ENCODE measurements at places on chromosomes 7 and 10. TPM values are rescaled to one million over a fixed set of nuclear protein-coding genes. Genes with fewer than 3 reads are reported as not detected.

ARMH3 gene
- 10.6 TPM for polyA plus RNA-seq

SFMBT2 gene
- 2.9 TPM for polyA plus RNA-seq

TMEM26 gene
- 1.6 TPM for polyA plus RNA-seq

HKDC1 gene
- 0.12 TPM for polyA plus RNA-seq

TMEM72 gene
- polyA plus RNA-seq = not detected

MTERF1 gene
- polyA plus RNA-seq = 4.5 TPM

LLCFC1 gene
- polyA plus RNA-seq = not detected

ZNF804B gene
- not detected for polyA plus RNA-seq

ZNF485 gene
- 3.2 TPM for polyA plus RNA-seq

ZNF438 gene
- polyA plus RNA-seq = 0.86 TPM

COL28A1 gene
- polyA plus RNA-seq = 0.38 TPM

HYAL4 gene
- not detected for polyA plus RNA-seq

DNAH11 gene
- polyA plus RNA-seq = 1.5 TPM

TMEM168 gene
- polyA plus RNA-seq = 8.9 TPM

EN2 gene
- 0.03 TPM for polyA plus RNA-seq

HSPA14 gene
- polyA plus RNA-seq = 11.9 TPM

EBLN1 gene
- not detected for polyA plus RNA-seq

USP6NL gene
- 9.8 TPM for polyA plus RNA-seq

TDRD1 gene
- polyA plus RNA-seq = 0.02 TPM

THSD7A gene
- 0.44 TPM for polyA plus RNA-seq

DTX2 gene
- polyA plus RNA-seq = 37.4 TPM

PNLIP gene
- not detected for polyA plus RNA-seq

SPDYE2B gene
- not detected for polyA plus RNA-seq

GPER1 gene
- 0.47 TPM for polyA plus RNA-seq

NRAP gene
- not detected for polyA plus RNA-seq

PDE6C gene
- not detected for polyA plus RNA-seq

IL6 gene
- polyA plus RNA-seq = 0.27 TPM

GNAT3 gene
- not detected for polyA plus RNA-seq

TAC1 gene
- polyA plus RNA-seq = 1.7 TPM

TAS2R4 gene
- polyA plus RNA-seq = 0.88 TPM

PRTFDC1 gene
- 5.9 TPM for polyA plus RNA-seq

SFTPA1 gene
- polyA plus RNA-seq = not detected

PIP gene
- not detected for polyA plus RNA-seq

BAIAP2L1 gene
- polyA plus RNA-seq = 24.7 TPM

COBL gene
- 20.3 TPM for polyA plus RNA-seq

SHH gene
- polyA plus RNA-seq = not detected

PSMG3 gene
- 69.8 TPM for polyA plus RNA-seq

KCNIP2 gene
- 2.7 TPM for polyA plus RNA-seq

PARD3 gene
- 14.3 TPM for polyA plus RNA-seq

MBL2 gene
- polyA plus RNA-seq = not detected

LIPF gene
- polyA plus RNA-seq = not detected

MCM10 gene
- 9.8 TPM for polyA plus RNA-seq

SPRN gene
- polyA plus RNA-seq = 0.23 TPM

GRM8 gene
- polyA plus RNA-seq = 1.8 TPM

Measured in H1 (cell line).